ENCODE measurements at places on chromosomes 1 and 21.

DNA sequence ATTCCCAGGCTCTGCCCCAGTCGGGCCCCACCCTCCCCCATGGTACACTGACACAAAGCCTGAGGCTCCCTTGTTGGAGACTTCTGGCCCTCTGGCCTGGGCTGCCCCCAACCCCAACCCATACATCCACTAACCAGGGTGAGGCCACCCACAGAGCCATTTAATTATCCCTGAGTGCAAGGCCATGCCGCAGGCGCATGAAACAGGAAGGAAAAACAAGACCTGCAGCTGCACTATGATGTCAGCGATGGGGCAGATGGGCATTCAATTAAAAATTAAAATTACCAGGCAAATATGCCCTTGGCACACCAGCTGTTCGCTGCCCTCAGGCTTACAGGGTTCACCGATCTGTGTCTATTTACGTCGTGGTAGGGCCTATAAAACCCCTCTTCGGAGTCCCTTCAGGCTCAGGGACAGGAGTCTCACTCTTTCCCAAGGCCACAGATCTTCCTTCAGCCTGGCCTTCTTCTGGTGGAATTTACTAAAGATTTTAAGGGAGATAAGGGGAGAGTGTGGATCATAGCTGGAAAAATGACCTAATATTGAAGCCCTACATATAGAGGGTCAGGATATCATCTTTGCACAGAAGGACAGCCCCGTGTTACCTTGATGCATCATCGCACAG is 29.6 kb upstream of the RGS16 start:
- DNase-seq: no peak

DNA sequence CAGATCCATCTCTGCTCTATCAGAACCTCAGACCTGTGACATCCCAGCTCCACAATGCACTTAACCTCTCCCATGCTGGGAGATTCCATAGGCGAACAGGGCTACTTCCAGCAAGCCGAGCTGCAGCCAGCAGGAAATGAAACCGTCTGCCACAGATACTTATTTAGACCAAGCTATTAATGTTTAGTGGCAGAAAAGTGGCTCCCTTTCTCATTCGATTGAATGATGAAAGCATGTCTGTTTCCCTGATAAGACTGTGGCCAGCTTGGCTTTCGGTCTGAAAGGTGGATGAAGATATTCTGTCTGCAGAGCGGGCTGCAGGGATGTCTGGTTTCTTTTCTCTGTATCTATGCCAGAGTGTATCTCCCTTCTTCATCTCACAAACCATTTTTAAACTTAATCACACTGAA is 146.4 kb downstream of the GREM2 start:
- DNase-seq: peak; percentile 12

DNA sequence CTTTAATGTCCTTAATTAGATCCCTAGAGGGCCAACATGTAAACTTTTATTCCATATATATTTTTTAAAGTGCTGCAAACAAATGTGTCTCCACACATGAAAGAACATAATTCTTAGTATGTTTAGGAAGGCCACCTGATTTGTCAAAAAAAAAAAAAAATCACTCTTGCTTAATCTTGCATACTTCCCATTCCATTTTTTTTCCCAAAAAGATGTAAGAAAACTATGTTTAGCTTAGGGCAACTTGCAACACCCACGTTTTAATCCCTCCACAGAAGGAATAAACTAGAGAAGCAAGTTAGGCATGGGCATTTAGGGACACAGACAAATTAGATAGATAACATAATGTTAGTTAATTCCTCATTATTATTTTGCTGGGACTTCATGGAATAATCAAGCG is 5.6 kb downstream of the YOD1 start:
- DNase-seq: no peak

DNA sequence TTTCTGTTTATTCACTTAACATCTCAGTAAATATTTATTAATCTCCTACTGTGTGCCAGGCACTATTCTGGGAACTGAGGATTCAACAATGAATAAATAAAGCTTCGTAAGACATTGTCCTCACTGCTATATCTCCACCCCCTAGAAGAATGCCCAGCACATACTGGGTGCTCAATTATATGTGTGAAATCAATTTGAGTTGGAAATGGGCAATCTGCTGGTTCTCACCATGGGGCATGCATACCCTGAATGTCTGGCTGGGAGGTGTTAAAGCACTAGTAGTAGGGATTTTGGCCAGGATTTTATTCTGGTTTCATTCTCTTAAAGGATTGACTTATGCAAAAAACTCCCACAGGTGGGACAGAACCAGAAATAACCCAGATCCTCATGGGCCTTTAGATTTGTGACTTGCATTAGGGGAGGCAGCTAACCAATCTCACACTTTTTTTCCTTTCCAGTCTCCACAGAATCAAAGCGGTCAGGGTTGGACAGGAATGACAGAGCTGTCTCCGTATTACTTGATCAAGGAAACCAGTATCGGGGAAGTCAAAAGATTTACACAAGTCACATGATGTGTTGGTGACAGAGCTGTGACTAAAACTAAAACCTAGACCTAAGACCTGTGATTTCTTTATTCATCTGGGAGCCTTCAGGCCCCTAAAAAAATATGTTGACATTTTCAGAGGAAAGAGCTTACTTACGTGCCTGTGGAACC is 12.8 kb downstream of the GFI1 start:
- DNase-seq: no peak

GRCh38 chr1:112296908-112297307 is 99.1 kb upstream of the CTTNBP2NL start:
- no peak for DNase-seq

DNA sequence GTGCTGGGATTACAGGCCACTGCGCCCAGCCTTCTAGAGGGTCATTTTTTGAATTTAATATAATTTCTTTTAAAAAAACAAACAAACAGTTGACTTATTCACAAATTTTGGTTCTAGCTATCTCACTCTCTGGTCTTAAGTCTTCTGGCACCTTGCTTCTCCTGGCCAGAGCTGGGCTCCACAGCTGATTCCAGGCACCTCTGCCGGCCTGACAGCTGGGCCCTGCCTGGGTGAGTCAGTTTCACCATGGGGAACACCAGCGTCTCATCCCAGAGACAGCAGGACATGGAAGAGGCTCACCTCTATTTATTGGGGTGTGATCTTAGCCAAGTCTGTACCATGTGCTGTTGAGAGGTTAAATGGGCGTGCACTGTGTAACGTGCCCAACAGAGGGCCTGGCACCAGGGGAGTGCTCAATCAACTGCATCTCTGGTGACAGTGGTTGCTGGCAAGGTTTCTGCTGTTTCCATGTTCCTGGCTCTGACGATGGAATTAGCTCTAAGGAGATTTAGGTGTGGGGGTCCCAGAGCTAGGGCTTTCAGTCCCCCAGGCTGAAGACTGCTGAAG is 956 bp downstream of the CPLANE2 start:
- no peak for DNase-seq

DNA sequence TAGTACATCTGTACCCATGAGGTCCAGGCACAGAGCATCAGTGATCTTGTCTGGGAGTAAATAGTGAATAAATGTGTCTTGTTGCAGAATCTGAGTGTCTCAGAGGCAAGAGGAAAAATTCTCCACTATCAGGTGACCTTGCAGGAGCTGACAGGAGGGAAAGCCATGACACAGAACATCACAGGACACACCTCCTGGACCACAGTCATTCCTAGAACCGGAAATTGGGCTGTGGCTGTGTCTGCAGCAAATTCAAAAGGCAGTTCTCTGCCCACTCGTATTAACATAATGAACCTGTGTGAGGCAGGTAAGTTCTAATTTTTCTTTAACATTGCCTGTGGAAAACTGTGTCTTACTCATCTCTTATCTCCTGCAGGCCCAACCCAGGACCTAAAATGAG is 43.1 kb downstream of the IL12RB2 start:
- no peak for DNase-seq

DNA sequence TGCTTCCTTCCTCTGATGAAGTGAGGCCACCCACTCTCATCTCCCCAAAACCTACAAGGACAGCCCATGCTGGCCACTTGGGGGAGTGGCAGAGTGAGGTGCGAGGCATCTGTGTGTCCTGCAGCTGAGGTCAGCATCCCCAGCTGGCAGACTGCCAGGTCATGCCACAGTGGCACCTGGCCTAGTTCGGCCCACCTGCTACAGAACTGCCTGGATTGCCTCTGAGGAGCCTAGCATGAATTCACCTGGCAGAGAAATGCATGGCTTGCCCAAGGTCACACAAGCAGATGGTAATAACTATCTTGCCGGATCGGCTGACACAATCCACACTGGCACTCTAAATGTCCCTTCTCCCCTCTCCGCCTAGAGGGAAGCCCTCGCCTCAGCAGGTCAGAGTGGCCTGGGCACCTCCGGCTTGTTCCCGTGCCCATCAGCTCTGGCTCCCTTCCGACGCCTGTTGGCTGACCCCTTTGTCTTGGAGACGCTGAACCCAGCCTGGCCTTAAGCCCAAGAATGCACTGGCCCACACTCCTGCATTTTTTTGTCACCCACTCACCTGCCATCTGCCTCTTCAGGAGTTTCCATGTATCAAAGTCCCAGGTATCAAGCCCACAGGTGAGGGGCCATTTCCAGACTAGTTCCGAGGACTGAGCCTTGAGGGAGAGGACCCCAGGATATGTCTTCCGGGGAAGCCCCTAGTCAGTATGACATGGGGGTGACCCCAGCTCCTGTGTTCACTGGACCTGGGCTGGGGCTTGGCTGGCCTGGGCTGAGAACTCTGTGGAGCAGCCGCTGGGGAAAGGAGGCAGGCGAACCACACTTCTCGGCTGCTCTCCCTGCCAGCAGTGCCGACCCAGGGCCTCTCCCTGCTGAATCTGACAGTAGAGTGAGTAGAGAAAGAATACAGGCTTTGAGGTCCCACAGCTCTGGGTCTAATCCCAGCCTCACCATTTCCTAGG is 21.7 kb downstream of the ECE1 start:
- DNase-seq: no peak

GRCh38 chr1:151534662-151535278 is 5.3 kb upstream of the TUFT1 start:
- DNase-seq: peak; percentile 71

DNA sequence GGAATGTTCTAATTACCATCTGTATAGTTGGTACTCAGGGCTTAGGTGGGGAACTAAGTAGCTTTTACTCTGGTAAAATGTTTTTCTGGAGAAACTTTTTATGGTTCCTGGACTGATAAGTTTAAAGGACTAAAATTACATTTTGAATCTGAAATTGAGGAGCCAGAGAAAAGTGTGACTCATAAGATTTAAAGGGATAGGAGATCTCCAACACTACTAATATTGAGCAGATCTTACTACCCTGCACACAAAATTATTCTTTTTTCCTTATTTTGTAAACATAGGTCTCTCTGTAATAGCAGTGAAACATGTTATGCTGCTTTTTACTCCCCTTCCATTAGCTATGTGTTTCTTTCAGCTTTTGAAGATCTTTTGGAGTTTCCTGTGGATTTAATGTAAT is 32.5 kb downstream of the MTF2 start:
- peak; percentile 12 for DNase-seq

DNA sequence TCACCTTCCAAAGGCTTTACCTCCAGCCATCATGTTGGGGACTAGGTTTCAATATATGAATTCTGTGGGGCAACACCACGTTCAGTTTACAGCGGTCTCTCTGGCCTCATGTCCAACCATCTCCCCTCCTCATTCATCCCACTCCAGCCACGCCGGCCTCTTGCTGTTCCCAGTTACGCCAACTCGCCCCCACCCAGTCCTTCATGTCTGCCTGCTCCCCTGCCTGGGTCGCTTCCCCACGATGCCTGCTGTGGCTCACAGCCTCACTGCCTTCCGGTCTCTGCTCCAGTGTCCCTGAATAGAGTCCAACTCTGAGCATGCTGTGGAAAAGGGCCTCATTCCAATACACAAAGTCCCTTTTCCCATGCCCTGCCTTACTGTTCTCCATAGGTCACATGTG is 193.8 kb downstream of the KIF26B start:
- no peak for DNase-seq

- DNase-seq: no peak
Measured at GRCh38 chr1:231763456-231763855, 136.9 kb downstream of the DISC1 start.

- peak; percentile 59 for DNase-seq
Measured at GRCh38 chr1:248821101-248821500, 4.6 kb downstream of the SH3BP5L start.

All from iris pigment epithelial cell (primary cell).